GM03348 (cell line): ENCODE measurements at places on chromosomes 2 and 18.

DNA sequence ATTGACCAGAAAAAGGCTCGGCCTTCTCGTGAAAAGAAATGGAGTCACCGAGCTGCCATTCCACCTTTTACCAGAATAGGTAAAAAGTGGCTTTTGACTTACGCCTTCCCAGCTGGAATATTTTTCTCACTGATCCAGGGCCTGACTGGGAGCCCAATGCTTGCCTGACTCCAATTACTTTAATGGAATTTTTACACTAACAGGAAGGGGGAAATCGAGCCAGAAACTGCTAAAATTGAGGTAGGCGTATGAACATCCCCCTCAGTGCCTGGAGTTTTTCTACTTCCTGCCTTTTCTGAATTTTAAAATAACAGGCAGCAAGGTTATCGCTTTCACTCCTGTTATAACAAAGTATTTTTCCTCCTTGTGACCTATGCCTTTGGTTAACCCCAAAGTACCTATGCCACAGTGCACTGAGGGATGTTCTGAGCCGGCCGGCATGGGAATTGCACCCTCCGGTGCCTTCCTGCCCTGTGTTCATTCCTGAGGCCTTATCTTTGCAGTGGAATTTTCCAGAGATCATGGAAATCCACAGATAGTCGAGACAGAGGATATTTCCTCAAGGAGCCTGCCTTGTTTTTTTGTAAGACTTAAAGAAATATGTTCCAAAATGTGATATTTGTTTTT, 18.3 kb upstream of the RPL31 start:
- no peak for DNase-seq

DNA sequence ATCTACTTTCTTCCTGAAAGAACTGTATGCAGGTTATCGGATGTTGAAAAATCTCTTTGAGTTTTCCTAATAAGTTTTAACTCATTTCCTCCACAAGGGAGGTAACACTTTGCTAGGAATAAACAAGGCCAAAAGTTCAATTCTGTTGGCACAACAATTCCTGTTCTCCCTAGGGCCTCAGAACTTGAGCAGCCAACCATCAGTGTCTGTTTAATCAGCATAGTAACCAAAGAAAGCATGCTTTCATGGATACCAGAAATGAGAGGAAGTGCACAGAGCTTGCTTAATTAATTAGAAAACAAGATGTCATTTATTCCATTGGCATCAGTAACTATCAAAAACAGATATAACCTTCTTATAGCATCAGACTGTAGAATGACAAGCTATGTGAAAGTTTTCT, 503.2 kb upstream of the CNTNAP5 start:
- DNase-seq = no peak

DNA sequence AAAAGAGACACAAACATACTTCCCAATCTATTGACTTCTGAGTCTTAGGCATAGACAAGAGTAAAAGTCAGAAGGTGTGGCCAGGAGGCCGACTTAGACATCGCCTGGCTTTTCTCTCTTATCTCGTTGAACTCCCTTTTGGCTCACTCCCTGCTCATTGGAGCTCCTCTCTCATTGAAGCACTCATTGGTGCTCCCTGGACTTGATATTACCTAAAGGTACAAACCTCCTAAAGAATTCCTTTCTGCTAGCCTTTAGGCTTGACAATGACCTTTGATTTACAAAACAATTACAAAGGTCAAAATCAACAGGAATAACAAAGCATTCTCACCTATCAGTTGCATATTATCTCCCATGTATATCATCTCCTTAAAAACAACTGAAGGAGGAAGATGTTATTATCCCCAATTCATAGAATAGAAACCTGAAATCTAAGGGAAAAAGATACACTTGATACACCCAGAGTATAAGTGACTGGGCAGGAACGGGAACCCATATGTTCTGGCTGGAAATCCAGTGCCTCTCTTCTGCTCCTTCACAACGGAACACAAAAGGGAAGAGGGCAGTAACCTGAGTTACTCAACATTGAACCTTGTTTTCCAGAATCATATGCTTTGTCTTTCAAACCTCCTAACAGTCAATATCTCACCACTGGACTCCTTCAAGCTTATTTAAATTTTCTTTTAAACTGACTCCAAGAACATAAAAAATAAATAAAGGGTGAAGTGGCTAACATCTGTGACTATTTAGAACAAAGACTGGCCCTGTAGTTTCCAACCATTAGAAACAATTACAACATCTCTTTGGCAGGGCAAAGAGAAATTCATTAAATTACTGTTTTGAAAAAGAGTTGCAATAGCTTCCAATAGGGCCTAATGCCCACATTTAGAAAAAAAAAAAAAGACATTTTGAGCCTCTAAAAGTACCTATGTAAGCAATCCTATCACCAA, 1247.9 kb downstream of the LRP1B start:
- DNase-seq = no peak

DNA sequence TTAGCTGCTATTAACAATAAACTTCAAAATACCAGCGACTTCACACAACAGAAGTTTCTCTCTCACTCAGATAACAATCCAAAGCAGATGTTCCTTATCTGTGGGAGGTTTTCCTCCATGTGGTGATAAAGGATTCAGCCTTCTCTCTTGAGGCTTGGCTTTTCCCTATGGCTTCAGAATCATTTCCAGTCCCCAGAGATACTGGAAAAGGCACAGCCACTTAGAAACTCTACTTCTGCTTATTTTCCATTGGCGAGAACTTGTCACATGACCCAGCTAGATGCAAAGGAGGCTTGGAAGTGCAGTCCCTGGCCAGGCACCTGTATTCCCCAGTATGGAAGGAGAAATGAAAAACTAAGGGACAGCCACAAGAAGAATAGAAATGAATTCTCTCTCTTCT, 344.8 kb downstream of the MTX2 start:
- DNase-seq = peak; percentile 12

GRCh38 chr18:39149211-39149806, 1583.7 kb upstream of the CELF4 start:
- DNase-seq = no peak

DNA sequence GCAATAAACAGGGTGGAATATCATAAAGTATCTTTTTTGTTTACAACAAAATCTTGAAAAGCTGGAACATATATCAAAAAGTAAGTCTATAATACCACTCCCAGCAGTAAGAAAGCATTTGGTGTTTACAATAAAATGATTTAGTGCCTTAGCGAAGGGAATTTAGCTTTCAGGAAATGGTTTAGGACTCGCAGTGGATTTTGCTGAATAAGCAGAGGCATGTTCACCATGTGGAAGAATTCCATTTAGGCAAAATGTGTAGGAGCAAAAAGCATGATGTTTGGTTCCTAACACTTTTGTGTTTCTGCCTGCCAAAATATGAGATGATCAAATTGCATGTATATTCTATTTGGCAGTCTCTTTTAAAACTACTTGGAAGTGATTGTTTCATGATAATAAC, 163.6 kb downstream of the AGPS start:
- no peak for DNase-seq

DNA sequence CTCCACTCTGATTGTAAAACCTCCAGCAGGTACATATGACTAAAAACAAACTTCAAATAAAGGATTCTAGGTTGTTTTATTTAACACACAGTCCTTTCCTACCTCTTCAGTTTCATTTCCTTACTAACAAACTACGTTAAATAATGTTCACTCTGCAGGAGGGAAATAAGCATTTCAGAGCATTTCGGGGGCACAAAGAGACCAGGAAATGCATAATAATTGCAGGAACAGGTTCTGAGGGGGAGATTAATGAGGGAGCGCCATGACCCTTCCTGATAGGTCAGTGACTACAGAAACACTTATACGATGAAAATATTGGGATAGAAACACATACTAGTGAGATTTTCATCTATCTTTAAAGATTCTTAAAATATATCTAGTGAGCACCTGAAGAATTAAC, 416.6 kb downstream of the NRXN1 start:
- DNase-seq = no peak
